ENCODE measurements at places on chromosomes 2 and 18. TPM values are rescaled to one million over a fixed set of nuclear protein-coding genes. Genes with fewer than 3 reads are reported as not detected.

DNA sequence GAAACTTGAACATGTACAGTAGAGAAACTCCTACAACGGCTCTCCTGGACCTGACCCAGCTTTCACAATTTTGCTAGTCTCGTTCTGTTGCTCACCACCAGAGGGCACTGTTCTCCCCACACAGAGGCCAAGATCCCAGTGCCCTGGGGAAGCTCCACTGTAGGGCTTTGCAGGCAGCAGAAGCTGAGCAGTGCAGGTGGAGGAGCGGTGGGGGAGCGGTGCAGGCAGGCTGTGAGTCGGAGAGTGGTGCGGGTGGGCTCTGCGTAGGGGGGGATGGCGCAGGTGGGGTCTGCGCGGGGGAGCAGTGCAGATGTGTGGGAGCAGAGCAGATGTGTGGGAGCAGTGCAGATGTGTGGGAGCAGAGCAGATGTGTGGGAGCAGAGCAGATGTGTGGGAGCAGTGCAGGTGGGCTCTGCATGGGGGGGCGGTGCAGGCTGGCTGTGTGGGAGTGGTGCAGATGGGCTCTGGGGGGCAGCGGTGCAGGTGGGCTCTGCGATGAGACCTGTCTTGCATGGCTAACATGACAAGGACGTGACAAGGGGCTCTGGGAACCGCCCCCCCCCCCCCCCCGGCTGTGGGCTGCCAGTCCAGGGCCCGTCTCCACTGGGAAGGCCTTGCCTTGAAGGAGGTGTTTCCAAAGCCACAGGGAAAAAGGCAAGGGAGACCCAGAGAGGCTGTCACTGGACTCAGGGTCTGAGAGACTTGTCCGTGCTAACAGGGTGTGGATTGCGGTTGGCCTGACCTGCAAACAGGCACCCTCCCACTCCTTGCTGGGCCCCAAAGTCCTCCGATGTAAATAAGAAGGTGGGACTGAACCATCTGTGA lies 7.3 kb downstream of the CYS1 start:
- no peak for DNase-seq

GRCh38 chr2:30403592-30404312 lies 43.3 kb upstream of the LCLAT1 start:
- no peak for DNase-seq

DNA sequence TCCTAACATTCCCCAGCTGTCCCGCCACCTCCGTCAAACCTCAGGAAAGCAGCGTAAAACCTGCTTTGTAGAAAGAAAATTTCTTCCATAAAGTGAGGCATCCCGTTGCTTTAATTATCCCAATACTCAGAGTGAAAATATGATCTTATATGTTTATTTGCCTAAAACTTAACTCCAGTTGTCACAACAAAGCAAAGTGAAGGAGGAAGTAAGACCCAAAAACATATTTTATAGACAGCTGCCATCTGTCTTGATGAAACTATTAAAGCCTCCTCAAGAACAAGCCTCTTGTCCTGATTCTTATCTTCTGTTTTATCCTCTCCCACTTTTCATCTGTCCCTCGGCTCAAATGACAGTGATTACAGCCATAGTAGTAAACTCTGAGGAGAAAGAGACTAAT lies 28.9 kb upstream of the LPIN2 start:
- DNase-seq = no peak

DNA sequence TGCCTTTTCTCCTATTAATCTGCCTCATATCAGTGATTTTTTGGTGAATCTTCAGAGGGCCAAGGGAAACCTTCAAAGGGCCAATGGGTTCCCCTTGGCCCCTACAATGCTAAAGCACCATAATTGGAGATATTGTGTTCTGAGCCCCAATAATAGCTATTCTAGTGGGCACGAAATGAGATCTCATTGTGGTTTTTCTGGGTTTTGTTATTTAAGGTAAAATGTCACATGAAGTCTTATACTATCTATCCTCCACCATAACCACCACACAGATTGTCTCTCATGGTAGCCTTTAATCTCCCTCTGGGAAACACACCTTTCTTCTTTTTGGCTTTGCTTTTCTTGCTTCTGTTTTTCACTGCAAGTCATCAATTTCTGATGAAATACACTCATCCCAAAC lies 152.8 kb downstream of the B3GNT2 start:
- DNase-seq = no peak

The REG3A gene
- not detected for total RNA-seq

The EN1 gene
- not detected for total RNA-seq

DNA sequence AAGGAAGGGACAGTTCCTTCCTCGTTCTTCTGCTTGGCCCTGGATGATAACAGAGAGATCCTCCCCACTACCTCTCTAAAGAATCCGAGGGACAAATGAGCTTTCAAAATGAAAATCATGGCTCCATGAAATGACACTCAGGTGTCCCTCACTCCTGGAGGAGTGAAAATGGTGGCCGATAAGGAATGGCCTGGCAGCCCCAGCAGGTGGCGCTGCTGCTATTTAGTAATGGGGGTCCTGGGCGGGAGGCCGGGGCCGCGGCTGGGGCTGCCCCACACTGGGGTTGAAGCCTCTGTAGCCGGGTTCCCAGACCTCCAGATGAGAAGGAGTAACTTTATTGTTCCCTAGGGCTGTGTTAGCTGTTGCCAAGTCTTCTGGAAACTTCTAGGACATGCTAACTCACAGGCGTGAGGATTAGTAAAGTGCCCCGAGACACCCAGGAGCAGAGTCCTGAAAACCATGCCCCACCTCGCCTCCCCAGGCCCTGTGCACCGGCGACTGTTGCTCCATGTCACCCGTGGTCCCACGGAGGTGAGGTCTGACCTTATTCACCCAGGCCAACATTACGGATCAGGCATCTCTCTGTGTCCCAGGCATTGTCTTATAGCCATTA lies 138.0 kb downstream of the CTIF start:
- no peak for DNase-seq

- peak; percentile 10 for DNase-seq
Observed at GRCh38 chr2:18149660-18150246, 271.3 kb downstream of the KCNS3 start.

GRCh38 chr2:121284463-121285449 lies at the start of gene TFCP2L1:
TFCP2L1 (minus strand) TSS chr2:121285202; CDS start chr2:121285109, 93 bp downstream.
- DNase-seq = no peak

The ACADL gene
- 1.1 TPM for total RNA-seq

DNA sequence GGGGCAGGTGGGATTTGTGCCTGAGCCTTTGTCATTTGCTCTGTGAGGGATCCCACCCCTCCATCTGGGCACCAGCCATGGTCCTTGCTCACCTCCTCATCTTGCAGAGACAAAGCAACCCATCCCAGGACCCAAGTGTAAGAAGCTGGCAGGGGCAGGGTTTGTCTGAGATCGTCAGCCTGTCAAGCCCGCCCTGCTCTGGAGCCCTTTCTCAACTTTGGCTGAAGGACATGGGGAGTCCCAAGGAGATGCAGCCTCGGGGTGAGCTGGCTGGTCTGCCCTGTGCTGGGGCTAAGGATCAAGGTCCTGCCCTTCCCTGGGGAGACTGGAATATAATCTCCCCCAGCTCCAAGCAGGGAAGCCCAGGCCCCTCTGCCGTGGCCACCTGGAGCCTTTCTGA lies 86.0 kb downstream of the CAPN13 start:
- DNase-seq = no peak

Data from kidney epithelial cell (primary cell).